ENCODE measurements at places on chromosomes 5 and 9.

- no peak for DNase-seq
Measured at GRCh38 chr9:87711857-87712800, 13.8 kb upstream of the CTSL start.

DNA sequence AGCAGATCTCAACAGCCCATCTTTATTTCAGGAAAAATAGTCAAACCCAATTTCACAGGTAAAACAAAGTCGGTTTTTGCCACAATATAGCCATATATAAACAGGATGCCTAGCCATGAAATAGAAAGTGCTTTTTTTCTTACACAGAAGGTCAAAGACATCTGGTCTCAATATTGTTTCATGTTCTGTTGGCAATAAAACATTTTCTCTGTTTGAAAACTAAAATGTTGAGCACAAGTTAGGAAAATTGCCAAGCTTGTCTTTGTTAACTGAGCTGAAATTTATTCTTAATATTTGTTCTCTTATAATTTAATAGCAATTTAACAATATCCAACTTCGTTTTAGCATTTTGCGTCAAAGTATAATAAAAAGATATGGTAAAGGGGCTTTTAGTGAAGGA, 673.4 kb downstream of the DTWD2 start:
- DNase-seq: no peak

DNA sequence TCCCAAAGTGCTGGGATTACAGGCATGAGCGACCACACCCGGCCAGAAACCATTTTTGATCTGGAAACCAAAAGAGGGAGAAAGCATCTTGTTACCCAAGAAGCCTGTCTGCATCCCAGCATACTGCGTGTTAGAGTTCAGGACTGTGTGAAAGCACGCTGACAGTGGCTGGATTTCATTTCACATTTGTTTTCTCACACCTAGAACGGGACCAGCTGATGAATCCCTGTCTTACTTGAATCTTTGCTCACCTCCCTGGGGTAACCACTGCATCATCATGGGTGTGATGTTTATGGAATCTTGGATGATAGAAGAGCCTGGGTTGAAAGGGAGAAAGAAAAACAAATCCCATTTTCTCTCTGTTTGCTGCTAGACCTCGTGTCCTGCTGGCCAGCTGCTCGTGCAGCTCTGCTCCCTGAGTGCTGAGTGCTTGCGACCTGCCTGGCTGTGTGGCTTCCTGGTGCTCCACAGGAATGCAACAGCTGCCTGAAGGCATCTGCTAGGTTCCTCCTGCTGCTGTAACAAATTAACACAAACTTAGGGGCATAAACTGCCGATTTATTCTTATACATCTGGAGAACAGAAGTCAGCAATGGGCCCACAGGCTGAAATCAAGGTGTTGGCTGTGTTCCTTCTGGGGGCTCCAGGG, 378.3 kb upstream of the DAP start:
- DNase-seq: no peak

DNA sequence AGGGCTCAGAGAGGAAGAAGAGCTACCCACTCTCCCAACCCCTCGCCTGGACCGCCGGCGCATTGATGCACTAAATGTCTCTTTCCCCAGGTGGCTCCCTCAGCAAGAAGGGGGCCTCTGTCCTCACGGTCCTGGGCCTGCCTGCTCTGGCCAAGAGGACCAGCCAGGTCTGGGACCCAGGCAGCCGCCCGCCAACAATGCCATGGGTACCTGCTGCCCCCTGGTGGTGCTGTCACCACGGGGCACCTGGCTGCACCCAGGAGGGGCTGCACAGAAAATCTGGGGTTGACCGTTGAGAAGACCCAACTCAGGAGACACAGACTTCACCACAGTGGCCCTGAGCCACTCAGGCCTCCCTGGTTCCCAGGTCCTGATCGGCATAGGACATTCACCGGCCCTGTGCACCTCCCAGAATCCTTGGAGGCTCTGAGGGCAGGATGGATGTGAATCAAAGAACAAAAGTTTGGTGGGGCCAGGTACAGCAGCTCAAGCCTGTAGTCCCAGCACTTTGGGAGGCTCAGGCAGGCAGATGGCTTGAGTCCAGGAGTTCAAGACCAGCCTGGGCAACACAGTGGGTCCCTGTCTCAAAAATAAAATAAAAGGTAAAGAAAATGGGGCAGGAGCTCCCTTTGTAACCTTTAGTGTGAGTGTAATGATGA, 2.4 kb upstream of the VAV2 start:
- DNase-seq: peak; percentile 88

- DNase-seq: no peak
Measured at GRCh38 chr5:173565491-173566072, 50.9 kb downstream of the BOD1 start.

DNA sequence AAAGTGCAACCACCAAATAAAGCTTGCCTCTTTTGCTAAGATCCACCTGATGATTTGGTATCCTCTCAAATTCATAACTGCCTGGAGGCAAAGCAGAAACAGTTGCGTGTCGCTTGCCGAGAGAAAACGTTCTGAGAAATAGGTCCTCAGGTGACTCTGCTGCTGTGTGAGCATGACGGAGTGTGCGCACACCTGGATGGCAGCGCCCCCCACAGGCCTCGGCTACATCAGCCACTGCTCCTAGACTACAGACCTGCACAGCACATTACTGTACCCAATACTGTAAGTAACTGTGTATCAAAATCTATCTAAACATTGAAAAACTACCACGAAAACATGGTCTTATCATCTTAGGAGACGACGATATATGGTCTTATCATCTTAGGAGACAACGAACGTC, 87.4 kb downstream of the CAMSAP1 start:
- no peak for DNase-seq

DNA sequence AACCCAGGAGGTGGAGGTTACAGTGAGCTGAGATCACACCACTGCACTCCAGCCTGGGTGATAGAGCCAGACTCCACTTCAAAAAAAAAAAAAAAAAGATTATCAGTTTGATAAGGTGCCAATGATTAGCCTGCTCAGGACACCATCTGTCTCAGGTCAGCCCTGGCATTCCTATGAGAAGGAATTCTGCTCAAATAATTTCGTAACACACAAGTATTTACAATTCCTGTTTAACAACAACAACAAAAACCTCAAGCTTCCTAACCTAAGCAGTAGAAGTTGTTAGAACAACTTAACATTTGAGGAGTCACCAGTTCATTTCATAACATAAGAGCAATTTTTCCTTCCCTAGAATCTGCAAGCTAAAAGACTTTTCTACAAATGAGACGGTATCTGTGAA, 85.0 kb downstream of the LHFPL2 start:
- DNase-seq: no peak

DNA sequence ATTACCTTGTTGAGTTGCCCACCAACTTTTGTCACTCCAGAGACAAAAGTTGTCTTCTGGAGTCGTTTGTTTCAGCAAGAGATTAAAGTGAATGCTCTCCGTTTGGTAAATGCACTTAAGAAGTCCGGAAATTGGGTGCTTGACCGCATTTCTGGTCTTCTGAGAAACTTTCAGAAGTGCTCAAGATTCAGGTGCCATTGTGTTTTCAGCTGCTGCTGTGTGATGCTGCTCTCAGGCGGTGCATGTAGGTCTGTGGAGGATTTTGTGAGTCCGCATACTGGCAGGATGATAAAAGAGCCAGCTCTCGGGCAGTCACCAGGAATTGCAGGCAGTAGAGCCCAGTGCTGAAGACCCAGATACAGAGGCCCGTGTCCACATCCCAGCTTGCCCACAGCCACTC, 5.9 kb upstream of the NFIL3 start:
- no peak for DNase-seq

DNA sequence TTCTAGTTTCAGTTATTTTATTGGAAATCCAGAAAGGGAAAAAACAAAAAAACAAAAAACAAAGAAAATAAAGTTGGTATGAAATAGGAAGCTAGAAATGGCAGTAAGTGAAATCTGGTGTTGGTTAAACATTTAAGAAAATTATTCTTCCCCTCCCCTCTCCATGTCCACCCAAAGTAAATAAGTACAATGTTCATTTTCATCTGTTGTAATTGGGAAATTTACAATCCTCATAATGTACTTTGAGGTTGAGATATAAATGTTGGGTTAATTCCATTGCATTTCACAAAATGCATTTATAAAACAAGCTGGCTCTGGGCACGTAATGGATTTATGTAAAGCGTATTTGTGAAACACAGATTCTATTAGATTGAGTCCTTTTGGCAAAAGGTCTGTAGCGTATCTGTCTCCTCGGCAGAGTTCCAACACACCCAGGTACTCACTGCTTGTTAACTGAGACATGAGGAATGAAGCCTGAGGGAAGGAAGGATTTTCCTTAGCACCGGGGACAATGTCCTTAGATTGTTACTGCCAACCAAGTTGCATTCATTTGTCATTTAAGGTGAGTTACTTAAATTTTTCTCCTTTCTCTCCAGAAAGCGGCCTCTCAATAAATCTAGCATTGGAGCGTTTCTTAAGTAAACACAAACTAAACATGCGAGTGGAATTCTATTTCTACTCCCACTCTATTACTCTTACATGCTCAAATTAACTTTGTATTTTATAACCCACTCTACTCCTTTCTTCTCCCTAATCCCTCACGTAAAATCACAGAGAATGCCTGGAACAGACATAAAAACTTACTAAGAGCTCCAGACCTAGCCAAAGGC, 912.3 kb upstream of the WWC1 start:
- DNase-seq: no peak

DNA sequence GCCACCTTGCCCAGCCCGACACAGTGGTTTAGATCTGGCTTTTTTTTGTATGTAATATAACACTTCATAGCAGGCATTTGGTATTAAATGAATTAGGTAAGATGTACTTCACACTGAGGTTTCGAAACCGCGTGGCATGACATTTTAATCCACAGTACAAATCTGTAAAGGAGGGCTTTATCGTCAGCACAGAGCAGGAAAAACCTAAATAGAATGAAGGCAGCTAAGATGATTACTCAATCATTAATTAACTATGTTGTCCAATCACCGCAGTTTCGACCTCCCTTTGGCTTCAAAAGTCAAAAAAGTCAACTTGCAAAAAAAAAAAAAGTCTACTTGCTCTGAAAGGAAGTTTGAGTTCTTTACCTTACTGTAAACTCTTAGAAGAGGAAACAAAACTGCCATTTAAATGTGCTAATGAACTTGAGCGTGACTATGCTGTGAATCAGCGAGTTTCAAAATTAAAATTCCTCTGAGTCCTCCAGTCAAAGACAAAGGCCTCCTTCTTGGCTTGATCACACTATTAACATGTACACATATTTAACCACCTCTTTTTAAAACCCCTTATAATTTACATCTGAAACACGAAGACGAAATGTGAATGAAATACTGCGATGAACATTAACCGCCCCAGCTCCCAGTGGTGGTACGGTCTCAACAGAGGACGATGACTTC, 698 bp upstream of the SEC24A start:
- DNase-seq: peak; percentile 46

- no peak for DNase-seq
Measured at GRCh38 chr9:93585695-93586094, 9.3 kb downstream of the PHF2 start.

GRCh38 chr5:110751902-110752762, 13.3 kb downstream of the SLC25A46 start:
- peak; percentile 23 for DNase-seq

DNA sequence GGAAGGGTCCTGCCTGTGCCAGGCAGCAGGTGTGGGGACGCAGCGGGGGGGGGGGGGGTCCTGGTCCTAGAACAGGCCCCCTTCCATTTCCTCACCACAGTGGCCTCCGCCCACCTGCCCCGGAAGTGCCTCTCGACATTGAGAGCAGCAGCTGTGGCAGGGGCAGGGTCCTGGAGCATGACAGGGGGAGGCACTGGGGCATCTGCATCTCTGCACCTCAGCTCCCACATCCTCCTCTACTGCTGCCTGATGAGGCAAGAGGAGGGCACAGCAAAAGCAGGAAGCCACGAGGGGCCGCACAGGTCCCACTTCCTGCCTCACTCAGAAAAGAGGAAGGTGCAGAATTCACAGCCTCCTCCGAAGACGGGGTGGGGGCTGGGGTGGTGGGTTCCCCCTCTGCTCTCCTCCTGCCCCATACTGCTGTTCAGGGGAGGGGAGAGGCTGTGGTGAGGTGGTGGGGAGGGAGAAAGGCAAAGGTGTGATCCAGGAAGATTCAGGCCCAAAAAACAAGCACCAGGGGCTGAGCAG, 14.8 kb downstream of the AKNA start:
- peak; percentile 72 for DNase-seq

GRCh38 chr5:68420476-68421344, 205.2 kb downstream of the PIK3R1 start:
- DNase-seq: no peak

DNA sequence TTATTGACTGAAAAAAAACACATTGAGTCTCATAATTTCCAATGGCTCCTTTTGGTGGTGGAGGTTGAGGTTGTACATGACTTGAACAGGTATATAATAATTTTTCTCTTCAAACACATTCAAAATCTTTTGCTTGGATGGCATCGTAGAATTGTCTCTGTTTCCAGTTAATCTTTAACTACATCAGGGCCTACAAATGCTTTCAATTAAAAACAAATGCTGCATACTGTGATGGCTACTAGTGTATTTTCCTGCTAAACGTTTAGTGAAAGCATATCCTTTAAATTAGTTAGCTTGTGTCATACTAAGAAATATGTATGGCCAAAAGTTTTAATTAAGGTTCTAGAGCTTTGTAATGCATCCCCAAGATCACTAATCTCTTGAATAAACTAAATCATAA, 313.8 kb downstream of the SLF1 start:
- no peak for DNase-seq

GRCh38 chr5:143040622-143041021, 270.4 kb downstream of the ARHGAP26 start:
- DNase-seq: no peak

GRCh38 chr9:34338665-34339385, 9.5 kb downstream of the NUDT2 start:
- DNase-seq: no peak

- DNase-seq: no peak
Measured at GRCh38 chr5:161095953-161096352, 243.9 kb upstream of the ATP10B start.

GRCh38 chr9:136854113-136854841, 2.1 kb downstream of the MAMDC4 start:
- DNase-seq: no peak

- DNase-seq: no peak
Measured at GRCh38 chr5:145811834-145812625, 23.1 kb downstream of the PRELID2 start.

GRCh38 chr9:130471411-130472183, 26.8 kb downstream of the ASS1 start:
- no peak for DNase-seq

GRCh38 chr9:21788752-21789151, 13.7 kb upstream of the MTAP start:
- no peak for DNase-seq

- no peak for DNase-seq
Measured at GRCh38 chr9:101586651-101587050, 8.1 kb downstream of the PPP3R2 start.
